Stimulated activated CD4-positive, alpha-beta T cell treated with anti-CD3 and anti-CD28 coated beads, Interleukin-2, amount 100 ng/mL, for 48 hours (primary cell): ENCODE measurements at places on chromosomes 13 and 19.

- DNase-seq = no peak
Observed at GRCh38 chr19:32866564-32867265, 2.9 kb downstream of the SLC7A9 start.

- no peak for DNase-seq
Observed at GRCh38 chr13:87656306-87656705, 14.9 kb upstream of the SLITRK5 start.

GRCh38 chr13:30222254-30222653 is 85.1 kb downstream of the KATNAL1 start:
- DNase-seq = no peak

DNA sequence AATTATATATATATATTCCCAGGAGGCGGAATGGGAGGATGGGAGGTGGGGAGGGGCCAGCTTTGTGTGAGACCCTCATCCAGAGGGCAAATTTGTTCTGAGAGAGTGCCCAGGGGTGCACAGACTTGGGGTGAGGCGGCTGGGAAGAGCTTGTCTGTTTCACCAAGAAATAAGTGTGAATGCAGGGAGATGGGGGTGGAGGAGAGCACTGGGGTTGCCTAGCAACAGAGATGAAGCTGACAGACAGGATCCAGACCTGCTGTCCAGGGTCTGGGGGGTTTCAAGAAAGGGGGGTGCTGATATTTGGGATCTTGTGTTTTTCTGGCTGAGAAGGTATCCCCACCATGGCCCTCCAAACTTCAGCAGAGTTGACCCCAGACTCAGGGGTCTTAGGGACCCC is 18.6 kb upstream of the TNFAIP8L1 start:
- no peak for DNase-seq

DNA sequence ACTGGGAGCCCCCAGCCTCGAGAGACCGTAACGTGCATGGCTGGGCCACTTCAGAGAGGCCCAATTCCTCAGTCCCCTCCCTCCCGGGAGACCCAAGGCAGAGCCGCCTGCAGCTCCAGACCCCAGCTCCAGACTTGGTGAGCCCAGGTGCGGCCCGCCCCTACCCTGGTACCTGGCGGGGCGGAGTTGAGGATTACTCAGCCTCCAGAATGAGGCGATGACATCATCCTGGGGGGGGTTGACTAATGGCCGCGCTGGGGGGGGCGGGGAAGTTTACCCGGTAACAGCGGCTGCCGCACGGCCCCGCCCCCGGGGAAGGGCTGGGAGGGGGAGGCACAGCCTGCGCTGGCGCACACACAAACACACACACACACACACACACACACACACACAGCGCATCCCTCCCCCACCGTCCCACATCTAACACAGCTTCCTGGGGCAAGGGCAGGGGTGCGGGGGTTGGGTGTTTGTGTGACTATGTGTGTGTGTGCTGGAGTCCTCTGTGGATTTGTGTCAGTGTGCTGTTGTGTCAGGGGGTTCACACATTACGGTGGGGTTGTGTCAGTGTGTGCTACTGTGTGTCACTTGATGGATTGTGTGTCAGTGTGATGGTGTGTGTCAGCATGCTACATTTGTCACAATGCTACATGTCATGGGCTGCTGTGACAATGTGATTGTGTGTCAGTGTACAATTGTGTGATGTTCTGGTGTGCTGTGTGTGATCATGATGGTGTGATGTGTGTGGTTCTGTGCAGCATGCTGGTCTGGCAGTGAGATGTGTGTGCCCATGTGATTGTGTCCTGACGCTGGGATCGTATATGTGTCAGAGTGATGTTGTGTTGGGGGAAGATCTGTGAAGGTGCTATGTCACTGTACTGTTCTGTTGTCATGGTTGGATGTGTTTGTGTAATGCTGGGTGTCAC is 10.3 kb upstream of the BBC3 start:
- DNase-seq = peak; percentile 71

DNA sequence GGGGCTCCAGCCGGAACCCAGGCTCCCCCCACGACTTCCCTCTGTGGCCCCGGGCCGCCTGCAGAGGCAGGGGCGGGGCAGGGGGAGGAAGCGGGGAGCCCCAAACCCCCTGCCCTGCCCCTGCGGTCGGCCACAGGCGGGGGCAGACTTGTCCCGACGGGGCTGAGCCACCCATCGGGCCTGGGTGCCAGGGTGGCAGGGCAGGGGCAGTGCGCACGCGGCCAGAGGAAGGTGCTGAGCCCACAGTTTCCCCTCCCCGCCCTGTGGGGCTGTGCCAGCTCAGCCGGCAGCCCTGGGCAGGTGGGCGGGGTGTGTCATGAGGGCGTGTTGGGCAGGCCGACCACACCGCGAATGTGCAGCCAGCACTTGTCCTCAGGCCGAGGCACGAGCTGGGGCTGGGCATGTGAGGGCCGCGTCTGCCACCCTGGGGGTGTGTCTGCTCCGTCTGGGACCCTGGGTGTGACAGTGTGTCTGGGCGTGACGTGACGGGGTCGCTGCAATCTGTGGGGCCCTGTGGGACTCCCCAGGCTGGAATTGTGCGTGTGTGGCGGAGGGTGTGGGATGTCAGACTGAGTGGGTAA is 17.7 kb downstream of the CCDC97 start:
- DNase-seq = peak; percentile 64

GRCh38 chr19:29884044-29884443 is 58.0 kb upstream of the URI1 start:
- DNase-seq = no peak

- DNase-seq = no peak
Observed at GRCh38 chr13:111867657-111868056, 199.3 kb upstream of the SOX1 start.

DNA sequence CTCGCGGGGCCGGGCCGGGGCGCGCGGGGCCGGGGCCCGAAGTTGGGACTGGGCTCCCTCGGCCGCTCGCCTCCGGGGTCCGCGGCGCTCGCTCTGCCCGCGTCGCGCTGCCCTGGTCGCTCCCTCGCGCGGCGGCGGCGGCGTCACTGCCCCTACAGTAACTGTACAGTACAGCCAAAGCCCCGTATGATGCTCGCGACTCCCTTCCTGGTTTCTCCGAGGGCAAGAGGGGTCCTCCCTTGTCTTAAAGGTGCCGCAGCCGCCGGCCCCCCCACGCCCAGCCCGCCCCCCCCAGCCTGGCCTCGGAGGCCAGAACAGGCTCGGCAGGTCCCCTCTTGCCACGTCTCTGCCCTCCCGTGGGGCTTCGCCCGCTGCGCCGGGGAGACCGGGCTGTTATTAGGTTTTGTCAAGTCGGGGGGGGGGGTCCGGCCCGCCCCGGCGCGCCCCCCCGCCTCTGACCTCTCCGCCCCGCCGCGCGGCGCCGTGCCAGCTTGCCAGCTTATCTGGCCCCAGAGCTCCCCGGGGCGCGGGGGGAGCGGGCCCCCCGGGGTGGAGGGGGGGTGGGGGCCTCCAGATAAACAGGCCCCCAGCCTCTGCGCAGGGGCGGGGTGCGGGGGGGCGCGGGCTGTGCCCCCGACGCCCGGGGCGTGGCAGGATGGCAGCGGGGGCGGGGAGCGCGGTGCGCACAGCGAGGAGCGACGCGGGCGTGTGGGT is at the start of gene ZBTB7A:
TSS of gene ZBTB7A (minus strand) at position 218 of the 714 bp plus-strand sequence. CDS start 11,667 bp downstream, outside the sequence.
- DNase-seq = peak; percentile 50
